Muscle of leg (tissue), 16 donors: ENCODE measurements at places on chromosomes 1 and 21. TPM values are rescaled to one million over a fixed set of nuclear protein-coding genes. Genes with fewer than 3 reads are reported as not detected.

The FMO4 gene
- 2.0 TPM for total RNA-seq

The CFAP57 gene
- total RNA-seq = 0.04 TPM

The KRTAP13-4 gene
- total RNA-seq = not detected

The NFIA gene
- 40.8 TPM for total RNA-seq
